GM13976 (cell line): ENCODE measurements at places on chromosomes 13 and 19.
A peak's percentile ranks its signal among the peaks of the same experiment; 100 is the strongest.

DNA sequence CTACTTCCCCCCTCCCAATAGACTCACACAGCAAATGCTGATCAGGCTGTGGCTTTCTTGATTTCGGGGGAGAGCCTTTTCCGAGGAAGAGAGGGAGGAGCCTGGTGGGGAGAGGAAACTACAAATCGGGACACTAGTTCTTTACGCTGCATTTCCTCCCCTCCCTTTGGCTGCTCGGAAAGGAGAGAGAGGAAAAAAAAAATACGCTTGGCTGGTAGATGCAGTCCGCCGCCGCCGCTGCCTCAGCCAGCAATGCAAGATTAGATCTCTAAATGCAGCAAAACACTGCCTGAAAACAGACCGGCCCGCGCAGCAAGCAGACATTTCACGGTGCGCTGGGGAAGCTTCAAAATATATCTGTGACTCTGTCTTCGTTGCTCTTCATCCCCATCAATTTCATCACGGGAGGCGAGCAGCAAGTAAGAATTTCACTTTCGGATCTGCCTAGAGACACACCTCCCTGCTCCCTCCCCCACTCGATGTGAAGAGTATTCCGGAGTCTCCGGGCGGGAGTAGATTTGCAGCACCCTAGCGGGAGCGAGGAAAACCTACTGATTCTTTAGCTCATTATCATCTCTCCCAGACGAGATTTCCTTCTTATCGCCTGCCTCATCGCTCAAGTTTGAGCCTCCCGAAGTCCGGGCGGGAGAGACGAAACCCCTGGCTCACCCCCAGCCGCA is at the start of gene PCDH17:
TSS of gene PCDH17 (plus strand) at position 149 of the 680 bp plus-strand sequence. CDS start 803 bp downstream, outside the sequence.
- peak; percentile 34 for DNase-seq

- DNase-seq, result no peak
Observed at GRCh38 chr19:39211731-39212374, 7.8 kb upstream of the SYCN start.

GRCh38 chr19:47704656-47705055 is 8.6 kb upstream of the EHD2 start:
- DNase-seq, result no peak

DNA sequence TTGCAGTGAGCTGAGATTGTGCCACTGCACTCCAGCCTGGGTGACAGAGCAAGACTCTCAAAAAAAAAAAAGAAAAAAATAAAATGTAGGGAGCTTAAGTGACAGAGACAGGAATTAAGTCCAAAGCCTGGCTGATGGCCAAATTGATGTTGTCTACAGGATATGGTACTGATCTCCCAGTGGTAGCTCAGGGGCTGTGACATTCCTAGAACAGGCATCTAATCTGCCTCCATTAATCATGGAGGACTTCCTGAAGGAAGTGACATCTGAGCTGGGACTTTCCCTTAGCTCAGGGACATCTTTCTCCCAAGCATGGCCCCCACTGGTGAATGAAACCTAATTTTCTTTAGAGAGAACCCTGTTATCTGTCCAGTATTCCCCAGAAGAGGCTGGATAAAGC is 11.4 kb upstream of the EDDM13 start:
- DNase-seq, result no peak

DNA sequence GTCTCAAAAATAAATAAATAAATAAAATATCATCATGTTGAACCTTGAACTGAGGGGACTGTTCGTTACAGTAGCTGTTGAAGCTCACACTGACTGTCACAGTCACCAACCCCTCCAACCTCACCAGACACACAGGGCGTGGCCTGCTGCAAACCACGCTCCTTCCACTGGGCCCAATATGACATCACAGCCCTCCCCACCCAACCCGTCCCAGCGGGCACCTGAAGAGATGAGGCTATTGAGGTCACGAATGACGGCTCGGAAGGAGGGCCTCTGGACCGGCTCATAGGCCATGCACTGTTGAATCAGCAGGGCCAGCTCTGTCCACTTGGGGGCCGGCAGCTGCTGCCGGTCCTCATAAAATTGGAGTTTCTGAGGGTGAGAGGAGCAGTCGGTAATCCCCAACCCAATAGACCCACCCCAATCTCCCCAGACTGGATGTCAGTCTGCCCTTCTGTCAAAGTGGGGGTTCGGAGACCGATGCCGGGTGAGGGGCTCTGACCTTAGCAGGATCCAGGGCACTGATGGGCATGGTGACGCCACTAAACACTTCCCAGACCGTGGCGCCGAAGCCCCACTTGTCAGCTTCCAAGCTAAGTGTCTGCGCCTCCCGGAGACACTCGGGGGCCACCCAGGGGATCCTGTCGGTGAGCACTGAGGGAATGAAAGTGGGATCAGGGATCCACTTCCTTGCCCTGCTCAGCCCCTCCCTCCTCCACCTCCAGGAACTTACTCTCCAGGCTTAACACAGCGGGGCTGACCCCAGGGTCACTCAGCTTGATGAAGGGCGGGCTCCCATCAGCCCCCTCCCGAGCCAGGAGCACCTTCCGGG is 13.2 kb downstream of the JAK3 start:
- no peak for DNase-seq

DNA sequence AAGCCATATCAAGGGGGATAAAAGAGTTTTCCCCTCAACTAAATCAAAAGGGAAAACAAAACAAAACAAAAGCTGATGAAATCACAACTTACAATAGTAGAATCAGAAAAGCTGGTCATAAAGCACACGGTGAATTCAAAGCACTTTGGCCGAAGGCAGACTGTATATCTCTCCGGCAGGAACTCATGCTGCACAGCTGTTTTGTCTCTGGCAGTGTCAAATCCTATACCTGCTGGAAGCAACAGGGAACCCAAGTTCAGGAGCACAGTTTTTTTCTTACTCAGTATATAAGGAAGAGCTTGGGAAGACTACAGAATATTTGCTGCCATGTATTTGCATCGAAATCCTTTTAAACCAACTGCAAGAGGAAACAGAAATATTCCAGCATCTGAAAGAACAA is 213.7 kb downstream of the RFC3 start:
- no peak for DNase-seq
